ENCODE measurements at places on chromosomes 12 and 14.

GRCh38 chr14:88733121-88733520, 59.6 kb downstream of the EML5 start:
- DNase-seq = no peak

- DNase-seq = no peak
These were observed 13.4 kb upstream of the PCNX1 start for GRCh38 chr14:70893858-70894291.

DNA sequence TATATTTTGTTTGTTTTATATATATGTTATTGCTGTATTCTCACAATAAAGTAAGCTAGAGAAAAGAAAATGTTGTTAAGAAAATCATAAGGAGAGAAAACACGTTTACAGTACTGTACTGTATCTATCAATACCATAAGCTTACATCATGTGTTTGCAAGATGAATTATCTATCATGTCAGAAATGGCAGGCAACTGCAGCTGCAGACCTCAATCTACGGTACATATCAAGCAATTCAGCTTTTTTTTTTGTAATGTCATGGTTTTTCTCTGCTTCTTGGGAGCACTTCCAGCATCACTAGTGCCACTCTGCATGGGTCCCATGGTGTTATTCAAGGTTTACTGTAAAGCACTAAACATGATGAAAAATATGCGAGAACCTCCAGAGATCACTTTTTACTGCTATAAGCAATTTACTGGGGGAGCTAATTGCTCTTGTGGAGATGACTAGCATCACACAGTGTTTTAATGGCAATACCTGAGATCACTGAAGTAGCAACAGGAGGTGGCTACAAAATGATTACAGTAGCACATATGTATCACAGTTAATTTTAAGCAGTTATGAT, 9.0 kb upstream of the KRT2 start:
- DNase-seq = no peak

DNA sequence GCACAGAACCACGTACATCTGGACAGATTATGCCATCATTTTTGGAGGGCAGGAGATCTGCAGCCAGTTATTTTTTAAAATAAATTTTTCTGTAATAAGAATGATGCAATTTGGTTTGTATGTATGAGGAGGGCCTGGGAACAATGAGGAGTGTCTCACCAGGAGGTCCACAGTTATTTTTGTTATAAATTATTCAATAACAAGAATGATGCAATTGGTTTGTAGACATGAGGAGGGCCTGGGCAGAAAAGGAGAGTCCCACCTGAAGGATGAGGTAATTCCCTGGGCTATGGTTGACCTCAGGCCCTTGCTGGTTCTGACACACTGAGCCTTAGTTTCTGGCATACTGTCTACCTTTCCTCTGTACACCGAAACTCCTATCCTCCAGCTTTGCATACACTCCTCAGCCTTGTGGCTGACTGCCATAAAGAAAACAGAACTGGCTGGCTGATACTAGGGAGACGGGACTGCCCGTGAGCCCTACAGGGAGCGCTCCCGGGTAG, 9.0 kb upstream of the DCD start:
- no peak for DNase-seq

DNA sequence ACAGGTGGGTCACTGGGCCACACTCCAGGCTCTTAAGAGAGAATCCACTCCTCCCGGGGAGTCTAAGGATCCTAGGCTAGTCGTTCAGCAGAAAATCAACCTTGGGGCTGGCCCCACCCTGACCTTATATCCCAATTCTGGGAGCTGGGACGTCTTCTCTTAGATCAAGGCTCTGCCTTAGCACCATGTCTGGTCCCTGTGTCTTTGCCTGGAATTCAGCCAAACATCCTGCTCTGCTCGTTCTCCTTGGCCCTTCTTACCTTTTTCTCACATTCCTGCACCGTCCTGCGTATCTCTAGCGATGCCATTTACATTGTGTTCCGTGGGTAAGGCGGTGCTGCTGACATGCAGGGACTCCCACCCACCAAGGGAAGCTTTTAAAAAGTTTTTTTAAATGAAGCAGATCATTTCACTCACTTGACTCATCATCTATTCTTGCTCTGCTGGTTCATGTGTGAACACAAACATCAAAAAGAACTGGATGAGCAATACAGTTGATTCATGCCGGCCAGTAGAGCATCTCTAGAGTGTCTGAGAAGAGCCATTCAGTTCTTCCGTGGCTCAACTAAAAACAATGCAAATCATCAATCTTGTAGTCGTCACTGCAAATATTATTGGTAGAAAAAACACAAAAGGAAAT, 50.2 kb downstream of the KCNK13 start:
- DNase-seq = no peak

- no peak for DNase-seq
These were observed 36.3 kb upstream of the BAZ1A start for GRCh38 chr14:34911209-34912150.

DNA sequence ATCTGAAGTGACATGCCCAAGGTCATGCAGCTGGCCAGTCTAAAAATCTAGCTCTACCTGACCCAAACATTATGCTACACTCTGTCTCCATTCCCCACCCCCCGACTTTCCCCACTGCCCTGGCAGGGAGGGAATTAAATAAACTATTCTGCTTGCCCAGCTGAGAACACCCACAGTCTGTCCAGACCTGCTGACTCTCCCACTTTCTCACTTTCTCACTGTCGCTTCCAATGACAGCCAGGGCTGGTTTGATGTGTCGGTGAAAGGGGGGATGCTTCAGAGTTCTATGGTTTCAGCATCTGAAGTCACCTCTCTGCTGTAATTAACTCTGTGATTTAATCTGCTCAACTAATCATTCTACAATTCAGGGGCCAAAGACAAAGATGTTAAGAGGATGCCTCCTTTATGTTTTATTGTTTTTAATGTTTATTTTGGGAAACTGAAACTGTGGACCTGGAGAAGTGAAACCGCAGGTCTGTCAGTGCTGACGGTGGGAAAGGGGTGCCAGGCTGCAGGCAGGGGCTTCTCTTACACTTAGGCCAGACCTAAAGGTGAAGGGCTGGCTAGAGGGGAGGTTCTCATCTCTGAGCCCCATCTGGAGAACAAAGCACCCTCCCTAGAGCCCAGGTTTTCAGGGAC, 8.1 kb upstream of the MSI1 start:
- DNase-seq = no peak

- no peak for DNase-seq
These were observed 52.3 kb upstream of the EGLN3 start for GRCh38 chr14:34003082-34003668.

- no peak for DNase-seq
These were observed 22.6 kb upstream of the DRAM1 start for GRCh38 chr12:101854747-101855146.

GRCh38 chr14:26255213-26255612, 342.6 kb downstream of the NOVA1 start:
- no peak for DNase-seq

- no peak for DNase-seq
These were observed 21.5 kb upstream of the MMP17 start for GRCh38 chr12:131806674-131807073.

DNA sequence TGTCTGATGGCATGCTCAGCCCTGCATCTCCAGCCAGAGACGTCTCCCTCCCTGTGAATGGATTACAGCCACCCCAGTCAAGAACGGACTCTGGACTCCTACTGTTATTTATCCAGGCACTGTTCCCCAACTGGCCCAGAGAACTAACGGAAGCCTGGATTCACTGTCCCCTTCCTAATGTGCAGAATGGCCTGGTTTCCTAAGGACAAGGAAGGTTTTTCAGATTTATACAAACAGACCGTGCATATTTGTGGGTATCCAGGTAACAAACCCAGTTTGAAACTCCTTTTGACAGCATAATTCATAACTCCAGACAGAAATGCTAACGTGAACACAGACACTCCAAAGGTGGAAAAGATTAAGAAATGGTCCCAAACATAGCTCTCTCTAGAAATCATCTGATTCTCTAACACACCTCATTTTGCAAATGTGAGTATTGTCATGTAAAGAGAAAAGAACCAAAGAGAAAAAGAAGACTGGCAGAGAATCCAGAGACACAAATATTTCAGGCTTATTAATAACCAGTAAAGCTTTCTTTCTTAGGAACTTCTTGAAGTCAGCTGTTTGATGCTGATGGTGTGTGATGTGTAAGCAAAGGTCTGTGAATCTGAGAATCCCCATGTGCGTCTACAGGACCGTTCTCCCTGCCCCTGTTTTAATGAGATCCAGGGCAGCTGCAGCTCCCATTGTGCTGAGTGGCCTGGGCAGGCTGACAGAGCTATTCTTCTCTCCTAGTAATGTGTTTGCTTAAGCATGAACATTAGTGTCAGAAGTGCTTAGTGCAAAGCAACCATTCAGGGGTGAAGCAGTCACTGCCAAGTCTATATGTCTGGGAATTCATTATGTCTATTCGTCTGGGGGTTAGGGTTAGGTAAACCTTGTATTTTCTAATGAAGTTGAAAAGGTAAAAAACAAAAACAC, 86.8 kb upstream of the HIF1A start:
- DNase-seq = no peak

DNA sequence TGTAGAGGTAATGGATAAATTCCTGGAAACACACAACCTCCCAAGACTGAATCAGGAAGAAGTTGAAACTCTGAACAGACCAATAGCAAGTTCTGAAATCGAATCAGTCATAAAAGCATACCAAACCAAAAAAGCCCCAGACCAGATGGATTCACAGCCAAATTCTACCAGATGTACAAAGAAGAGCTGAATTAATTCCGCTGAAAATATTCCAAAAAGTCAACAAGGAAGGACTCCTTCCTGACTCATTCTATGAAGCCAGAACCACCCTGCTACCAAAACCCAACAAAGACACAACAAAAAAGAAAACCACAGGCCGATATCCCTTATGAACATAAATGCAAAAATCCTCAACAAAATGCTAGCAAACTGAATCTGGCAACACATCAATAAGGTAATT, 81.5 kb downstream of the SLC38A4 start:
- no peak for DNase-seq

DNA sequence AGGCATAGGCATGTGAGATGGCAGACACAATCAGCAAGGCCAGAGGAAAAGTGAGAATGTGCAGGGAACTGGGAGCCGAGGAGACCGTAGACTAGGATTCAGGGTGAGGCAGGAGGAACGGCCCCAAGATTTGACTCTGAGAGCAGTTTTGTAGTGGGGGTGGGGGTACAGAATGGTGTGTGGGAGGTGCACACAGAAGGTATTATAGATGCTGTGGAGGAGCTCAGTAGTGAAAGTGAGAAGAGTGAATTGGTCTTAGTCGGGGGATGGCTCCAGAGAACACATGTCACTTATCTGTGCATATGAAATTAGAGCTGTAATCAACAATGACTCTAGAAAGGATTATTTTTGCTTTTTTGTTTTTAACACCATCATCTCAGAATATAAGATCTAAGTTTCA, 11.9 kb downstream of the ZNF664 start:
- no peak for DNase-seq

DNA sequence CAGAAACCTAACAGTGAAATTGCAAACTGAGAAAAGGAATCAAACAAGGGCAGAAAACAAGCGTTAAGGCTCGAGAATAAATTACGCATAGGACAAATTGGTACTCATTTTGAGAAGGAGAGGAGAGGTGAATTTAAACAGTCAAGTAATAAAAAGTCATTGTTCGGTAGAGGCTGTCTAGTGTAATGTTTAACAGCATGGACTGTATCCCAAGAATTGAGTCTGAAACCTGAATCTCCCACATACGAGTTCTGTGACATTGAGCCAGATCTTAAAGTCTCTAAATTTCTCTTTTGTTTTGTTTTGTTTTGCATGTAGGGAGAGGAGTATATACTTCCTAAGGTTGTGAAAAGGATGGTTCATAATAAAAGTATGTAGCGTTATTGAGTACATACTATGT, 216.5 kb upstream of the BTG1 start:
- no peak for DNase-seq

GRCh38 chr14:70192915-70193314, 4.2 kb upstream of the SLC8A3 start:
- peak; percentile 5 for DNase-seq

GRCh38 chr12:9343731-9344130, 135.5 kb upstream of the PZP start:
- no peak for DNase-seq

GRCh38 chr12:89731089-89731488, 22.5 kb upstream of the ATP2B1 start:
- no peak for DNase-seq

DNA sequence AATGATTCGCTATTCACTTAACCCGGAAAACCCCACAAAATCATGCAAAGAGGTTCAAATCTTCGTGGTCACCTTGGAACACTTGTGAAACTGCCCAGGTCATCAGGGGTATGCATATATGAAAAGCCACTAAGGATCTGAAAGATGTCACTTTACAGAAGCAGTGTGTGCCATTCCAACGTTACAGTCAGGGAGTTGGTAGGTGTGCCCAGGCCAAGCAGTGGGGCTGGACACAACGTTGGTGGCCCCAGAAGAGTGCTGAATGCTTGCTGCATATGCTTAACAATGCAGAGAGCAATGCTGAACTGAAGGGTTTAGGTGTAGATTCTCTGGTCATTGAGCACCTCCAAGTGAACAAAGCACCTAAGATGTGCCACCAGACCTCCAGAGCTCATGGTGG, 51.1 kb upstream of the EIF5 start:
- DNase-seq = no peak

GRCh38 chr14:61503167-61503801, 181.9 kb downstream of the PRKCH start:
- peak; percentile 69 for DNase-seq

DNA sequence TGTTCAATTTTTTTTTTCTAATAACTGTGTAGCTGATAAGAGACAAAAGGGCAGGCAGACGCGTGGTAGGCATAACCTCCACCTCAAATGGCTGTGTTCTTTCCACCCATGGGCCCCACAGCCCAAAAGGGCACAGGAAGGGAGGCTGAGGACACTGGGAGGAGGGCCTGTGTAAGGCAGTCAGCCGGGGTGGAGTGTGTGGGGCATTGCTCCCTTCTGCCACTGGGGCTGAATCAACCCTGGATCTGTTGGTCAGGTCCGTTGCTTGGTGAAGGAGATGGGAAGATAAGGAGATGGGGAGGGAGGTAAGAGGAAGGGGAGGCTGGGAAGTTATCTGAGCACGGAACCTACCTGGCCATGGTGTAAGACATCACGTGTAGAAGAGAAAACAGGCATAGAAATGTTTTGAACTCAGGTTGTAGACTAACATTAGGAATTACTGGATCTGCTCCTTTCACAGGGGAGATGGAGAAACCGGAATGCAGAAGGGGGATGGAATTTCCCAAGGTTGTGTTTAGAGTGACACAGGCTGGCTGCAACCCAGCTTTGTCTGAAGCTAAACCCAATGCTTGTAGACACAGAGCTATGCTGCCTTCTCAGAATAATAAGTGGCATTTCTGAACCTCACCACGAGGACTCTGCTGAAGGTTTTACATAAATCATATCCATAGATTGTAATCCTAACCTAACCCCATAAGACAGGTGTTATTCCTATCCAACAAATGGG, 138.5 kb upstream of the NOS1 start:
- no peak for DNase-seq

- no peak for DNase-seq
These were observed 77.5 kb downstream of the PHLDA1 start for GRCh38 chr12:75954041-75954440.

DNA sequence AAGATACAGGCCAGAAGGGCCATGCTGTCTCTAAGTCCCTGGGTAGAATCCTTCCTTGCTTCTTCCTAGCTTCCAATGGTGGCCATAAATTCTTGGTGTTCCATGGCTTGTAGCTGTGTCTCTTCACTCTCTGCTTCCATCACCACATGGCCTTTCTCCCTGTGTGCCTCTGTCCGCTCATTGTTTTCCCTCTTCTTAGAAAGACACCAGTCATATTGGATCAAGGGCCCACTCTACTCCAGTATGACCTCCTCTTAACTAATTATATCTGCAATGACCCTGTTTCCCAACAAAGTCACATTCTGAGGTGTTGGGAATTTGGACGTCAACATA, 7.6 kb upstream of the MAP1LC3B2 start:
- no peak for DNase-seq
